ENCODE measurements at places on chromosomes 4 and X.

GRCh38 chr4:25308306-25308705, 4.3 kb upstream of the ZCCHC4 start:
- no peak for DNase-seq

- DNase-seq: no peak
Observed at GRCh38 chr4:56212774-56213173, 174.5 kb downstream of the AASDH start.

GRCh38 chr4:88696630-88697029, 999 bp downstream of the NAP1L5 start:
- no peak for DNase-seq

DNA sequence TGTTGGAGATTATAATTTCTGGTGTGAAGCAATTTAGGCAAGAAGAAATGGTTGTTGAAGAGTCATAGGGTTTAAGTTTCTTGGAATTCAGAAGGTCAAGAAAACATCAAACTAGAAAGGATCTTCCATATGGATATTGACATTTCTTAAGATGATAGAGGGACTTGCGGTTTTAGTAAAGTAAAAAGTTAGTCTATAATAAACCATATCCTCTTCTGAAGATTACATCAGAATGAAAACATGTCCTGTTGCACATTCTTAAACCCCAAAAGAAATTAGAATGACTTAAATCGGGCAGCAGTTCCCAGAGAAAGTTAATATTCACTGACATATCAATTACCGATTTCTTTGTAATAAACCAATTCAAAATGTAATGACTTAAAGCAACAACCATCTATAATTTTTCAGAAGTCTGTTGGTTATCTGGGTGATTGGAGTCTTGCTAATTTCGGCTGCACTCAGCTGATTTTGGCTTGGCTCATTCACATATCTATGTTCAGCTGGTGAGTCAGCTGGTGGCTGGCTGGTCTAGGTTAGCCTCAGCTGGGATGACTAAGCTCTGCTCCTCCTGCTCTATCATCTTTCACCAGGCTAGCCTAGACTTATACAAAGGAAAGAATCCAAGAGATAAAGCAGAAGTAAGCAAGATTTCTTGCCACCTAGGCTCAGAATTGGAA, 24.4 kb upstream of the DYNLT3 start:
- no peak for DNase-seq

DNA sequence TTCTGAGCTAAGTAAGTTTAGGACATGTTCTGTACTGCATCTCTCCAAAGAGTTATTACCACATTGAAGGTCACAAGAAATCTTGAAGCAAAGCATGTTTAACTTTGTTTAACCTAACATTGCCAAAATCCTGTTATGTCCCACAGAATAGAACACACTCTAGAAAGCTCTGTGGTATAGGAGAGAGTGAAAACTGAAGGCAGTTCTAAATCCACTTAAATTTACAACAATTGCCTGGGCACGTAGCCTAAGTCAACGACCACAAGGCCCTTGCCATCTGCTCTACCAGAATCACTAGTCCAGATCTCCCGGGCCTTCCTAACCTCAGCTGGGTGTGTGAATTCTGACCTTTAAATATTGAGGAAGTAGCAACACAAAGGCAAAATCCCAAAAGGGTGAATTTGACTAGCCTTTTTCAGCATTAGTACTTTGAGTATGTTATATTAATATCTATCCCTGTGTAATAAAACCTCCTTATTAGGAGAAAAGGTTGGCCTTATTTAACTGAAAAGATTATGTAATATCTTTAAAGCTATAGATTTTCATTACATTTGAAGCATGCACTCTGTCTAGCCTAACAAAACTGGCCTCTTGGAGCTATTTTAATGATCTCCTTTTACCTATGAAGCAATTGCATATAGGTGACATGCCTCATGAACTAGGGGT, 4.5 kb upstream of the MAML3 start:
- no peak for DNase-seq
